ENCODE measurements at places on chromosomes 2 and 18. TPM values are rescaled to one million over a fixed set of nuclear protein-coding genes. Genes with fewer than 3 reads are reported as not detected.

DNA sequence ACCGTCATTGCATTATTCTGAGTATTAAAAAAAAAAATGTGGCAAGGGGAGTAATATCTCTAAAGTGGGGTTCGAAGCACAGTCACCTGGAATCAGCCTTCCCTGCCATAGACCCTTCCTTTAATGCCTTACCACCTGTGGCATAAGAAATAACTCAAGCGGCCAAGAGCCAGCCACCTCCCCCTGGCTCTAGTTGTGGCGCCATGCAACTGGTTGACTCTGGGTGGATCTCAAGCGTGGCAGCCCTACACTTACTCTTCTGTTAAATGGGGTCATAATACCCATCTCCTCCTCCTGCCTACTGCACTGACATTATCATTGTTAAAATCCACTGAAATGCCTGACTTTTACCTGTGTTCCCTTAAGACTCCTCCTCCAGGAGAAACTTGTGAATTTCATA is 175.8 kb downstream of the SMAD7 start:
- DNase-seq = no peak

DNA sequence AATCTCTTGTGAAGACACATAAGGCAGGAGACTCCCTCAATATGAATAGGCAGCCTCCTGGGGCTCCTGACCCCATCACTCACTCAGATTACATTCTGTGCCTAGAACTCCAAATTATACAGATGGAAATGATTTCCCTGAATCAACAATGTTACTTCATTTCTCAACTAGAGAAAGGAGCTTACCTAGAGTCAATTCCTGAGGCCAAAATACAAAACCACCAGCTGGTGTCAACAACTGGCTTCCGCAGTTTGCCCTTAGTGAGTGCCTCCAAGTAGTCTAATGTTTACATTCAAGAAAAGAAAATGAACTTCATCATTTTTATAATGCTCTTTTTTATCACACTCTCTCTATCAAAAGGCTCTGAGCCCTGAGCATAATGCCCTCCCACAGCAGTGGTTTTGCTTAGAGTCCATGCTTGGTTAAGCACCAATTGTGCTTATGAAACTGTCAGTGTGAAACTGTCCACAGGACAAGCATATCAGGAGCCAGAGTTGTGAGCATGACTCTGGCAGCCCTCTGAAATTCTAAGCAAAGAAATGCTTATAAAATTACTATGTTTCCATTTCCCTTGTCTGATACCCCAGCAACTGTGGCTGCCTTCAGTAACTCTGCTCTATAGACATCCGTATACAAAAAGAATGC is 305.7 kb upstream of the PKDCC start:
- no peak for DNase-seq

GRCh38 chr18:77851802-77852201 is 602.2 kb downstream of the GALR1 start:
- DNase-seq = no peak

Gene ARHGAP25
- polyA plus RNA-seq = 0.52 TPM

Gene TTL
- polyA plus RNA-seq = 33.1 TPM

Gene FBXO11
- polyA plus RNA-seq = 53.2 TPM

DNA sequence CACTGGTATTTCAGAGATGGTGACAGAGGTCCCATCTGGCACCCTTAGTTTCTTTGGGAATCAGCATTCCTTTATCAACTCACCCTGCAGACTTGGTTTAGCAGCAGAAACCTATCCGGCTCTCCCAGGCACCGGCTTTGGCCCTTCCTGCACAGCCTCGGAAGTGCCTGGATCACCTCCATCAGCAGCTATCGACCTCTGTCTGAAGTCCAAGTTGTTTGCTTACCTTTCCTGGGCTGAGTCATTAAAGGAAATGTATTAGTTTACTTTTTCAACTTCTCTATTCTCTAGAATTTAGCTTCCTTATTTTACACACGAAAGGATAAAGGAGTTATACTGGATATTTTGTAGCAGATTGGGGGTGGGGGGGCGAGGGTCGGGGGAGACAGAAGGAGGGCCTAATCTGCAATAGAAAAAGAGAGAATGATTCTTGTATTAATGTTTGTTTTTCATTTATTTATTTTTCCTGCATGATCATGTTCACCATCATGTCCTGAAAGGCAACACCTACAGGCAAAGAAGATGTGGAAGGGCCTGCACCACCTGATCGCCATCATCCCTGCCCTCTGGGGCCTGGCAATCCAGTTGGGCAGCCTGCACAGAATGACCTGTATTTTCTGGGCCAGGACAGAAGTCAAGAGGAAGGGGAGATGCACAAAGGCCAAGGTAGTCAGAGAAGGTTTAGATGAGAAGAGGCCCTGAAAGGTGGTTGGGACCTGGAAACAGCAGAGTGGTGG is 22.1 kb upstream of the MAT2A start:
- peak; percentile 40 for DNase-seq

DNA sequence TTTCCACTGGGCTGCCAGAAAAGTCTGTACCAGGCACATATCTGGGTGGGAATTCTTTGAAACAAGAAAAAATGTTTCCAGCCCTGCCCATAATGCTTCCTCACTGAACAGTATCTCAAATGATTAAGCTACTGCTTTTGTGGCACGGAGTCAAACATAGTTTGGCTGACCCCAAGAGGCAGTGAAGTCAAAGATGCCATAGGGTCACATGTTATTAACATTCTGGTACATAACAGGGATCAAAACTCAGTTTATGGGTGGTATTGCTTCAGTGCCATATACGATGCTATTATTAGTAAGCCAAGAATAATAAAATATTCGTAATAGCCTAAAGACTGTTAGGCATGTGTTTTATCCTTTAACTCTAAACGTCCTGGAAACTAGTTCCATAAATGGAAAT is 112.4 kb downstream of the FEZ2 start:
- peak; percentile 76 for DNase-seq

DNA sequence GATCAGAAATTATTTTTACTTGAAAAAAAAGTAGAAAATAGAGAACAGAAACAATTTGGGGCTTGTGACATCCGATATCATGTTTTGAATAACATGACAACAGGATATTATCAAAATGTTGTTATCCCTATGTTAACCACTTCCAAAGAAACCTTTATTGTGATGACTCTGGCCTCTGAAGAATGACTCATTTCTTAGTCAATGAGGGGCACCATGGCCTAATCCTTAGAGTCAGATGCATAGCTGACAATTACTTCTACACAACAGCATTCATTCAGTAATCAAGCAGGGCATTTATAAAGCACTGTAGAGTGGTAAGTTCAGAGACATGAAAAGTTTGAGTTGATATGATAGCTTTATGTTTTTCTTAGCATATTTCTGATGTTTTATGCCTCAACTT is 703.0 kb downstream of the RNF144A start:
- no peak for DNase-seq

Gene RESP18
- not detected for polyA plus RNA-seq

DNA sequence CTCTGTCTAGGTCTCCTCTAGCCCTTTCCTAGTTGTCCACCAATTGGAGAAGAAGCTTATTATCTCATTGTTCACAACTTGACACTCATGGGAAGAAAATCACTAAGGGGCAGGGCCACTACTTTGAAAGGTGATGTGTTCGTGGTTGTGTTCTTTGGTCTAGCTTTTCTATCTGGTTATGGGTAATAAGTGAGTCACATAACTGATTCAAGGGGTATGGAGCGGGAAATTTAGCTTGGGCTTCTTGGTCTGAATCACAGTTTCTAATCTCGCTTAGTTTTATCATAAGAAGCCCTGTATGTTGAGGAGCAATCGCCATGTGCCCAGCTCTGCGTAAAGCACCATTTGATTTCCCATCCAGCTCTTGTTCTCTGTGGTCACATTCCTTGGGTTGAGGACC is 18.7 kb upstream of the DYTN start:
- DNase-seq = no peak

DNA sequence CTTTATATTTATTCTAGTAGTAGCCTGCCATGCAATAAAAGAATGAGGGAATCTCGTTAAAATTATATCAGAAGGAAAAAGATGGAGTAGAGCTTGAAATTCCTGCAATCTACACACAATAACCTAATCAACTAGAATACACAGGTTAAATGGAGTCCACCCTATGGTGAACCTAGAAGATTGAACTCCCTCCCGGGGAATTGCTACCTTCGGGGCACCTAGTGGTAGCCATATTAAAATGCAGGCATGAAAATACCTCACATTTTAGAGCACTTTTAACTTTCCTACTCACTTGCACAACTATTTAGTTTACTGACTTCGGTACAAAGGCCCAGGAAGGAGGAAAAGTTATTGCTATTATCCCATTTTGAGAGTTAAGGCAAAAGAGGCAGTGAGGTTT is 174.5 kb downstream of the SS18 start:
- no peak for DNase-seq

- no peak for DNase-seq
Measured at GRCh38 chr18:53101536-53102105, 761.6 kb downstream of the DCC start.

DNA sequence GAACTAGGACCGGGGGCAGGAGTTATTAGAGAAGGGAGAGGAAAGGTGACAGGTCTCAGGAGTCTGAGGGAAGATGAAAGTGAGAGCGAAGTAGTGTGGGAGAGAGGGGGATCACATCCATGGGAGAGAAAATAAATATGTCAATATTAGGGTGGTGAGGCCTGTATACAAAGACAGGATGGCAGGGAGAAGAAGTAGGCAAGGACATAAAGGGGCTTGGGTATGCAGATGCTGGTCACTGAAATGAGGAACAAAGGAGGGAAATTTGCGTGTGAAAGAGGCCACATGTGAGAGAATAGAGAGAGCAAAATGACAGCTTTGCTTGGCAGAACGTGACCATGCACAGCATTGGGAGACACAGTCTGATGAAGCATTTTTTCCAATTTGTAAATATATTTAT is 13.6 kb downstream of the METAP1D start:
- DNase-seq = no peak

DNA sequence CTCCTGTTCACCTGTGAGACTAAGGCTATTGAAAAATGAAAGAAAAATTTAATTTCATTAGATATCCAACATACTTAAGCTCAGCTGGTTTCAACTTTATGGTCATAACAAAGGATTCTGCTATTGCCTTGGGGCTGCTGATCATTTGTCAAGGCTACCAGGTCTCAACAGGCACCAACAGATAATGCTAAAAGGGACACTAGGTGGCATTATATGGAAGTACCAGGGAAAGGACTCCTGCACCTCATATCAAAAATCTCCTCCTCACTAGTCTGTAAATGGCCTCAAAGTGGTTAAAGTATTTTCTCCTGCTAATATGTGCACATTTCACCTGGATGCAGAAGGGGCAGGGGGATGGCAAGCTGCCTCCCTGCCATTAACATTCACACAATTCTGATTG is 167.9 kb upstream of the REG3A start:
- no peak for DNase-seq

Gene GAL3ST2
- polyA plus RNA-seq = 0.41 TPM

Gene SPP2
- polyA plus RNA-seq = not detected

- no peak for DNase-seq
Measured at GRCh38 chr2:39679805-39680204, 14.1 kb downstream of the TMEM178A start.

Gene HOXD4
- polyA plus RNA-seq = 0.87 TPM

DNA sequence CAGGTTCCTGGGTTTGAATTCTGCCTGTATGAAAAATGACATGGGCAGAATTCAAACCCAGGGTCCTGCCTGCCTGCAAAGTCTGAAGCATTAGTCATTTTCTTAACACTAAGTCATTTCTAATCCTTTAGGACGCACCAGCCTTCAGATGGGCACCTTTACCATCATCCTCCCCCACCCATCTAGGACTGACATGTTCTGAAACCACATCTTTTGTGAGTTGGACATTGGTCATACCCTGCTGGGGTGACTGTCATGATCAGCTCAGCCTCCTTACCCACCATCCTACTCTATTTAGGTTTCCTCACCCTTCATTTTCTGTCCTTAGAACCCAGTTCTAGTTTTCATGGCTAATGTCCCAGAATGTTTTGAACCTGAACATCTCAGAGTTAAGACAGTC is 104.9 kb downstream of the TRIB2 start:
- DNase-seq = no peak

DNA sequence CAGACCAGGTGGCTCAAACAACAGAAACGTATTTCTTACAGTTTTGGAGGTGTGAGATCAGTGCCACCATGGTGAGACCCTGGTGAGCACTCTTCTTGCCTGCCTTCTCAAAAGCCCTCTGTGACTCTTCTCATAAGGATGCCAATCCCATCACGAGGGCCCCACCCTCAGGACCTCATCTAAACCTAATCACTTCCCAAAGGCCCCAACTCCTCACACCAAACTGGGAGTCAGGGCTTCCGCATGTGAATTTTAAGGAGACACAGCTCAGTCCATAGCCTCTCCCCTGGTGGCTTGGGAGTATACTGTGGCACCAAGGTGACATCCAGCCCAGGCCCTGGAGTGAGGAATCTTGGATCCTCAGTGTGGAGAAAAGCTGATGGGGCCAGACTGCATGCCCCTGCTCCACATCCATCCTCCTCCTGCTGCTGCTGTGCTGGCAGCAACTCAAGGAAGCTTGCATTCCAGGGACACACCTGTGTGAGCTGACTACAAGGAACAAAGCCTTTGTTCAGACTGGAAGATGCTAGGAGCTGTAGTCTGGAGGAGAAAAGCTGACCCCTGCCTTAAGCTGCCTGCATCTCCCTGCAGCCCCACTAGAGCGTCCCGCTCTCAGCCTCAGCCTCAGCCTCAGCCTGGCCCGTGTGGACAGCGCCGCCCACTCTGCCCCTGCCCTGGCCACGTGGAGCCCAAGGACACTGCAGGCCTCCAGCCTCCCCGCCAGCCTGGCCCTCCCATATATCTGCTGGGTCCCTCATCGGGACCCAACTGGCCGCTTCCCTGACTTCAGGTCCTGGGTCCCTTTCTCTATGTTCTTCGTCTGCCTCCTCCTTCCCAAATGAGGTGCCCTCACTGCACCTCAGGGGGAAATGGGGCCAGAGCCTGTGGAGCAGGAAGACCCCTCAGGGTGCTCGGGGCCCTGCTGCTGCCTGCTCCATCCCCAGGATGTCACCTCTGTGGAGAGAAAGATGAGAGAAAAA is 87.8 kb upstream of the RAB6C start:
- no peak for DNase-seq

DNA sequence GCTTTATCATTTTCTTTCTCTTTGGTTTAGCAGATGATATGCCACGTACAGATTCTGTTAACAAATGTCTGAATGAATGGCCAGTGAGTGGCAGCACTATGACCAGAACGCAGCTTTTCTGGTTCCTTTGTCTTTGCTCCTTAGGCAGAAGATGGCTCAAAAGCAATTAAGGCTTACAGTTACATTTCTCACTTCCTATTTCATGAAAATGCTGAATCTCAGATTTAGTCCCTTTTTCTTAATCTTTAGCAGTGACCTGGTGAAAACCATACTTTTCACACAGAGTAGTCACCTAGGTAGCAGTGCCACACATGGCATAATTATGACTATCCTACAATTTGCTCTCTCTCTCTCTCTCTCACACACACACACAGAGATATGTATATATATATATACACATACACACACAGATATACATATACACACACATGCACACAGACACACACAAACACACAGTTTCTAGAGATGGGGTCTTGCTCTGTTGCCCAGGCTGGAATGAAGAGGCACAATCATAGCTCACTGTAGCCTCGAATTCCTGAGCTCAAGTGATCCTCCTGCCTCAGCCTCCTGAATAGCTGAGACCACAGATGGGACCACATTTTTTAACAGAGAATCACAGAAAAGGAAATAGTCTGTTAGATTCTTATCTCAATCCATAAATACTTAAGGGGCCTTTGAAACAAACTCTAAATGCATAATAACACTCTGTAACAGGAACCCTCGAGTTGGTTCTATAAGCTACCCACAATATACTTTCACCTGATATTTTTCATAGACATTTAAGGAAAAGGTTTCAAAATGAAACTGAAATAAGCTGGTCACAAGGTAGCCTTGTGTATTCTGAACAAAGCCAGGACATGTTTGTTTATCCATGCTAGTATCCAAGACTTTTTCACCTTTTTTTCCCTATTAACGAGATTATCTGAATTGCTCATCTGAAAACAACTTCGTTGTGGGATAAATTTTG is 11.6 kb downstream of the PDE6D start:
- no peak for DNase-seq

All from A549 (cell line).